Vagina (tissue), 2 donors: ENCODE measurements at places on chromosomes 4 and X.

DNA sequence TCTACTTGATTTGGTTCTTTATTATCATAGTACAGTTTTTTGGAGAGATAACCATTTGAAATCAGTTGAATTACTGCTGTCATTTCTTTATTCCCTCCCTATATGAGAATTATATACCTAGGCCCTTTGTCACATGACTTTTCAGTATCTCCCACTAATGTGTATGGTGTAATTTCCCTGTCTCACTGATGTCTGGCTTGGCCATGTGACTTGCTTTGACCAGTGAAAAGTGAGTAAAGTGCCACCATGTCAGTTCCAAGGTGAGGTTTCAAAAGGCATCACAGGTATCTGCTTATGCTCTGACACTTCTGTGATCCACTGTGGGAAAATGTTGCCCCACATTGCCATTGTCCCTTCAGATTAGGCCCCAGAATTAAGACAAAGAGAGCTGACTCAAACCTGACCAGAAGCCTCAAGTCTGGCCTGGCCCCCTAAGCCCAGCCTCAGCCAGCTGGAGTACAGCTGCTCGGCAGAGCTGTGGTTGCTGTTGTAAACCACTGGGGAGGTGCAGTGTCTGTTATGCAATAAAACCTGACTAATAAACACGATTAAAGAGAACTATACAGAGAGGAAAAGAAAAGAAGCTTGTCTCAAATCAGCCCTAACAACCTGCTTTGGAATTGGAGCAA lies 27.5 kb downstream of the SETD7 start:
- no peak for DNase-seq

DNA sequence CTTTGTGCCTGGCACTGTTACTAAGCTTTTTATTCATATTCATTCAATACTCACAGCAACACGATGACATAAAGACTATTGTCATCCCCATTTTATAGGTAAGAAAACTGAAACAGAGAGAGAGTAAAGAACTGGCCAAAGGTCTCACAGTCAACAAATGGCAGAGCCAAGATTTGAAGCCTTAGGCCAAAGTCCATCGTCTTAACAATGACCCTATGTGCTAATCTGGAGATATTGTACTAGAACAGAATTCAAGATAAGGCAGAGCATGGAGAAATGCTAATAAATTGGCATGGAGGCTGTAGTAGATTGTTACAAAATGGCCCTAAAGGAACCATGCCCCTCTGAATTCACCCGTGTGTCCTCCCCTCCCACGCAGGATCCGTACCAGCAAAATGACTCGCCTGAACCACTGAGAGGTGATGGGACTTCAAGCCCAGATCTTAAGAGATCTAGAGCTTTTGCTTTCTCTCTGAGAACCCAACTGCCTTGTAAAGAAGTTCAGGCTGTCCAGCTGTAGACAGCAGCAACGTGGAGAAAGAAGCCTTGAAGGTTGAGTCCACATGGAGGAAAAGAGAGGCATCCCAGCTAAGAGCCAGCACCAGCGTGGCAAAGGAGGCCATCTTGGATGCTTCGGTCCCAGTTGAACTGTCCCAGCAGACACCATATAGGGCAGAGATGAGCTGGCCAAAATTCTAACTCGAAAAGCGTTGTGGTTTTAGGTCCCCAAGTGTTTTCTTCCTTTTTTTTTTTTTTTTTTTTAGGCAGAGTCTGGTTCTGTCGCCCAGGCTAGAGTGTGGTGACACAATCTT lies 52.8 kb upstream of the RBM47 start:
- DNase-seq: no peak

DNA sequence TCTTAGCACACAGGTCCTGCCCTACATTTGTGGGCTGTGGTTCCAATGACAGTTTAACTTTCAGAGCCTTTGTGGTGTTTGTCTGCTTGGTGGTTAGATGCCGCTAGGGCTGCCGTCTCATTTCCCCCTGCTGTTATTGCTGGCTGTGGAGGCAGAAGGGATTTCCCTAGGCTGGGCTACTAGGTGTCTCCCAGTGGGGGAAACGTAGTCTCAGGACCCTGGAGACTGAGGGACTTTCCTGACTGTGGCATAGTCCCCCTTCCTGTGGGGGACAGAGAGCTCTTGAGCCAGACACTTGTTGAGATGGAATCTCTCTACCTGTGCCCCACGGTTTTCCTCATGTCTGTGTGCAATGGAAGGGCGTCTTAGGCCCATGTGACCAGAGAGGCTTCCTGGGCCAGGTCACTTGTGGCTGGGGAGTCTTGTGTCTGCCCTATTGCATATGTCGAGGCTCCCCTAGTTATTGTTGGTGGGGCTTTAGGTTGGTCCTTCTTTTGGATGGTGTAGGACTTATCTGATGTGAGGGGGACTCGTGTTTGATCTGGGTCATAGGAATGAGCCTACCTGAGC lies 68.2 kb downstream of the ARHGAP10 start:
- no peak for DNase-seq

DNA sequence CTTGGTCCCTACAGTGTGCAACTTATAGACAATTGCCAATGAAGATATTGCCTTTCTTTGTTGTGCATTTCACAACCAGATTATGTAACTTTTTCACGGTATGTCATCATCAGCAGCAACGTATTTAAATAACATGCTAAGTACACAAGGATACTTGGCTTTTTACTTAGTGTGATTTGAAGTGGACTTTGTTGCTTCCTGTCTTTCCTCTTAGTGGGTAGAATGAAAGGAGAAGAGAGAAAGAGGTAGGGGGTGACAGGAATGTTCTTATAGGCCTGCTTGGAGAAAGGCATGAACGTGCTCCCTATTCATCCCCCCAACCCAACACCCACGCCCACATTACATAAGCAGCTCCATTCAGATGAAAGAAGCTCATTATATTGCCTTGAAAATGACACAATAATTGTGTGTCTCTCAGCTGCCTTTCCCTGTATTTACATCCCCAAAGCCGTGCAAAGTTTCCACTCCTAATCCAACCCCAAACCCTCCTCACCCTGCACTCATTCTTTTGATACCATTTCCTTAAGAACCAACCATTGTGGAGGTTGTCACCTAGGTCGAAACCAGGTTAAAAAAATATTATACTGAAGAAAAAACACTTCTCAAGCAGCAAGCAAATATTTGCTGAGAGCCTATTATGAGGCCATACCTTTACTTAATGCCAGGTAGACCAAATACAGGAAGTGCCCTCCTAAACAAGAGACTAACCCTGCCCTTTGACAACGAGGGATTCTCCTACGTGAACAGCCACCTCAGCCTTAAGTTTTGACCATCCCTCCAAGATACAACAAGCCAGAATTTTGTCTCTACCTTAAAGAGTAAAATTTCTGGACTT lies 25.2 kb upstream of the GK start:
- no peak for DNase-seq

DNA sequence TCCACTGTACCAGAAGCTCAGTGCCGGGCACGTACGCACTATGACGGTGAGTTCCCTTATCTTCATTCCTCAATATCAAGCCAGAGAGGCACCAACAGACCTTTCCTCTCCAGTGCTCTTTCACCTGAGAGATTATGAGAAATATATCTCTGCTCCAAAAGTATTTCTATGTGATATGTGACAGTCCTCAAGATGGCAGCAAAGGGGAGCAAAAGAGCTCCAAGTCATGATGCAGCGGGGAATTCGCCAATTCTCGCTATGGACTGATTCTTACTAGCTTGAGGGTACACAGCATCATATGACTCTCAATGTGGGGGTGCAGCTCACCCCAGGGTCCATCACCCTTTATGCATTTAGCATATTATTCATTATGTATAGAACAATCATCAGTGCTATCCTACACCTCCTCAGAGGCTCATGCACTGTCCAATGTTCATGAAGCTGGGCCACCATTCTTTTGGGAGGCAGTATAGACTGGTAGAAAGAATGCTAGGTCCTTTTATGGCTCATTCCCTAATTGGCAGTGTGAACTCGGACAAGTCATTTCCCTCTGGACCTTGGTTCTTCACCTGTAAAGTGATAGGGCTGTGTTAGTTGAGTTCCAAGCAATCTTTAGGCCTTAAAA lies 12.8 kb upstream of the IQSEC2 start:
- DNase-seq: no peak

DNA sequence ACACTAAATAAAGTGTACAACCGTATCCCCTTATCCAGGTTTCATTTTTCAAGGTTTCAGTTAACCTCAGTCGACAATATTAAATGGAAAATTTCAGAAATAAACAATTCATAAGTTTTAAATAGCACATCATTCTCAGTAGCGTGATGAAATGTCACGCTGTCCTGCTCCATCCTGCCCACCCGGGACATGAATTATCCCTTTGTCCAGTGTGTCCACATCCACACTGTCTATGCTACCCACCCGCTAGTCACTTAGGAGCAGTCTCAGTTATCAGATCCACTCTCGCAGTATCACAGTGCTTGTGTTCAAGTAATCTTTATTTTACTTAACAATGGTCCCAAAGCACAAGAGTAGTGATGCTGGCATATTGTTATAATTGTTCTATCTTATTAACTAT lies 54.7 kb downstream of the FRYL start:
- DNase-seq: no peak

DNA sequence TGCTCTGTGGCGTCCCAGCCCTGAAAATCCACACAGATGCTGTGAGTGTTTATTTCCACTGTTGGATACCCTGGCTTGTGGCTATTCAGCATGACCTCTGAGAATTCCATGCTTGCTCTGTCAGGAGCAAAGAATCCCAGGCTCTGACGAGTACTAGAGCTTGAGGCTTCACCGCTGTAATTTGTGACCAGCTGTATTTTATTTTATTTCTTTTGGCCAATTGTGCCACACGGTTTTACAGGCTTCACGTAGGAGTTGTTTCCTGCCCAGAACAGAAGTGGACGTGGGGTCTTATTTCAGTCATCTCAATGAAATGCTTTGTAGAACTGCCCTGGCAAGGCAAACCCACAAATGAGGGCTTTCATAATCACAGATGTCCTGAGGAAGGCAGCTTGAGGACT lies 69.4 kb upstream of the CLDN34 start:
- no peak for DNase-seq

- DNase-seq: no peak
These were observed 7.9 kb downstream of the PLK4 start for GRCh38 chr4:127888559-127888958.

DNA sequence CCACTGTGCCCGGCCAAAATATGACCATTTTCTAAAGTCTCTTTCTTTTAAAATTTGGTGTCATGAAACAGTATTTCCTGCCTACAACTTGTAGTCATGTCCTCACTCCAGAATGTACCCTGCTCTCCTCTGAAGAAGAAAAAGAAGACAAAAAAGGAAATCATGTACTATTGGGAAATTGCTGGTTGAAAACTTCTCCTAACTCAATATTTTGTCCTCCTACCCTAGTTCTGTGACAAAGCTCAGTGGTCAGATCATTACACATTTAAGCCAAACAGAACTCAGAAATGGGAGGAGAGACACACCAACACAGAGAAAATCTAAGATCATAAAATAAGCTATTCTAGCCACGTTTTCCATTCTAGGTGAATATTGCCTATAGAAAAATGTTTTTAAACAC lies 127.7 kb downstream of the IRF2 start:
- DNase-seq: no peak

DNA sequence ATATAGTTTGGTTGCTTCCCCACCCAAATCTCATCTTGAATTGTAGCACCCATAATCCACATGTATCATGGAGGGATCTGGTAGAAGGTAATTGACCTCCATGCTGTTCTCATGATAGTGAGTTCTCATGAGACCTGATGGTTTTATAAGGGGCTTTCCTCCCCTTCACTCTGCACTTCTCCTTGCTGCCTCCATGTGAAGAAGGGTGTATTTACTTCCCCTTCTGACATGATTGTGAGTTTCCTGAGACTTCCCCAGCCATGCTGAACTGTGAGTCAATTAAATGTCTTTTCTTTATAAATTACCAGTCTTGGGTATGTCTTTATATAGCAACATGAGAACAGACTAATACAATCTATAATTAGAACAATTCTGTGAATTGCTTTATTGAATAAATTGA lies 11.9 kb upstream of the DCAF4L1 start:
- DNase-seq: no peak

DNA sequence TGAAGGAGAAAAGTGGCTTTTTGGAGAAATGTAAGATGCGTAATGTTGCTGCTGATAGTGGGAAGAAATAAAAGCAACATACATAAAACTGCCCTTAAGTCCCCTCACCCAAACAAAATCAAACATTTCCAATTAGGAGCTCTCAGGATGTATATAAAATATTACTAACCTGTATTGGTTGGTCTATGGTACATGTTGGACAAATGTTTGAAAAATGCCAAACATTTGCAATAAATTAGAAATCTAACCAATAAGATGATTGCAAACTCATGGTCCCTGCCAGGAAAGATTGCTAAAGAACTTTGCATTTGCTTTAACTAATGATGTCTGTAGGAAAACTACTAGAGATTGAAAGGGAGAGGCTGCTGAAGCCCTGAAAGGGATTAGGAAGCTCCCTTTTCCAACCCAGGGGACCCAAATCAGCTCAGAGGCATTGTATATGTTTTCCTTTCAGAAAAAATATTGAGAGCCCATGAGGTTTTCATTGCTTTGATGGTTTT lies 1.8 kb downstream of the SFRP2 start:
- no peak for DNase-seq

DNA sequence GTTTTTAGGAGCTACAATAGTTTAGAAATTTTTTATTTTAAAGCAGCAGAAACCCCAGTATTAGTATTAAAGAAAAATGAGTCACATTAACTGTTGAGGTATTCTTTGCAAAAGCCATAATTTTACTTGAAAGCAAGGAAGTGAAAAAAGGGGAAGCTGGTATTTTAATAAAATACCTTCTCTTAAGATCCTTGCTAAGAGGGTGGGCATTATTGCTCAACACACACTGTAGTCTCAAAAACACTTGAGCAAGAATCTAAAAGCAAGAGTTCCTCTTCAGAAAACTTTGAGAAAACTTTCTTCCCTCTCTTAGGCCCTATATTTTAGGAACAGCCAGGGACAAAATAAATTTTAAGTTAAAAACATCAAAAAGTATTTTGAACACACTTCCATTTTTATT lies 259.4 kb upstream of the DIAPH2 start:
- no peak for DNase-seq

DNA sequence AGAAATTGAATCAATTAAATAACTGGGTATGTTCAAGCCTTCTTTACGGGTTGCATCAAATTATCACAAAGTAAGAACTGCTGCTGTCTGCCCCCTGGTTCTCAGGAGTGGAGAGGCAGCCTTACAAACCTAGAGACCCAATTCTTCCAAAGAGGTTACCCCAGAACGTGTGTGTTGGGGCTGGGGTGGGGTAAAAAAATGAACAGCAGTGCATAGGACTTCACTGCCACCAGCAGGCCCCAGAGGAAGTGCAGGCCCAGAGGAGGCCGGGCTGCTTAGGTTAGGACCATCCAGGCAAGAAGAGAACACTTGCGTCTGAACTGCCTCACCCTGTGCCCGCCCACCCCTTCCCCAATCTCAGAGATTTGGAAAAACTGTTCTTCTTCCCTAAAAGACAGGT lies 1.5 kb upstream of the NWD2 start:
- DNase-seq: no peak

GRCh38 chrX:118729042-118729652 lies 1.7 kb downstream of the IL13RA1 start:
- DNase-seq: no peak

GRCh38 chr4:4289941-4290850 lies at the start of the genes LYAR and ZBTB49:
Gene LYAR (minus strand): TSS chr4:4290154. CDS start chr4:4283742, 6,412 bp downstream.
Gene ZBTB49 (plus strand): TSS chr4:4290251. CDS start chr4:4299946, 9,695 bp downstream.
- DNase-seq: peak; percentile 90
